ENCODE measurements at places on chromosomes 1 and 21. TPM values are rescaled to one million over a fixed set of nuclear protein-coding genes. Genes with fewer than 3 reads are reported as not detected.

ORC1 gene
- total RNA-seq, result 56.4 TPM

CA6 gene
- total RNA-seq, result not detected

AGO4 gene
- total RNA-seq, result 15.3 TPM

- H3K27ac ChIP-seq, result no peak overlapping the region
- H3K27me3 ChIP-seq, result no peaks in the 10 kb centered on the region
- no peak overlapping the region for H3K4me3 ChIP-seq
These were observed 7.9 kb downstream of the DISC1 start for GRCh38 chr1:231634323-231635013.

- no peak for DNase-seq
- H3K27me3 ChIP-seq, result no peaks in the 10 kb centered on the region
- H3K4me3 ChIP-seq, result no peak overlapping the region
- H3K36me3 ChIP-seq, result peaks cover 4% of the 10 kb centered on the region
- no peak overlapping the region for H3K27ac ChIP-seq
These were observed 96.4 kb upstream of the C1orf105 start for GRCh38 chr1:172324086-172324485.

LMO4 gene
- total RNA-seq, result 42.9 TPM

GRCh38 chr1:64686828-64687724 is 57.8 kb upstream of the RAVER2 start:
- H3K36me3 ChIP-seq, result no peaks in the 10 kb centered on the region
- H3K27me3 ChIP-seq, result peaks cover 8% of the 10 kb centered on the region
- no peak overlapping the region for H3K27ac ChIP-seq
- H3K4me1 ChIP-seq, result no peaks in the 10 kb centered on the region

MMEL1 gene
- total RNA-seq, result not detected

NCSTN gene
- total RNA-seq, result 95.9 TPM

DNA sequence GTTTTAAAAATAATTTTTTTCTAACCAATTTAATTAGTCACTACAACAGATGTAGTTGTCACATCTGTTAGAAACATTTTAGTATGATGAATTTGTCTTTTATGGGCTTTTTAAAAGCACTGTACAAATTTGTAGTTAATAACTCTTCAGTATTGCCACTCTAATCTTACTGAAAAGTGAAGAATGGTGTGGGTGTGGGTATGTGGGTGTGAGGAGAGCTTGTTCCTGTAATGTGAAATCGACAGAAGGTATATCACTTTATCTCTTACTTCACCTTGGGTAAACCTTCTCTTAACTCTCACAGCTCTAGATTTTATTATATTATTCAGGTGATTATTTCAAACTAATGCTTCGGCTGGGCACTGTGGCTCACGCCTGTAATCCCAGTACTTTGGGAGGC is 42.5 kb downstream of the TMEM200B start:
- H3K36me3 ChIP-seq, result no peaks in the 10 kb centered on the region
- H3K27me3 ChIP-seq, result no peaks in the 10 kb centered on the region
- no peak overlapping the region for H3K27ac ChIP-seq
- H3K4me3 ChIP-seq, result no peak overlapping the region
- DNase-seq, result no peak

GRCh38 chr1:229185963-229186362 is 84.9 kb upstream of the RAB4A start:
- H3K36me3 ChIP-seq, result no peaks in the 10 kb centered on the region
- H3K27ac ChIP-seq, result peak overlapping the region; percentile 41
- no peak overlapping the region for H3K4me3 ChIP-seq
- no peak for DNase-seq

- H3K4me3 ChIP-seq, result no peak overlapping the region
- H3K27ac ChIP-seq, result no peak overlapping the region
- H3K36me3 ChIP-seq, result peaks cover 6% of the 10 kb centered on the region
- DNase-seq, result no peak
- no peaks in the 10 kb centered on the region for H3K27me3 ChIP-seq
- no peaks in the 10 kb centered on the region for H3K4me1 ChIP-seq
These were observed 32.6 kb downstream of the CTBS start for GRCh38 chr1:84541679-84542078.
